ENCODE measurements at places on chromosomes 2 and 18. TPM values are rescaled to one million over a fixed set of nuclear protein-coding genes. Genes with fewer than 3 reads are reported as not detected.

Gene SLC19A3
- total RNA-seq, result 1.2 TPM

Gene TPO
- total RNA-seq, result not detected

Gene GPATCH11
- 20.9 TPM for total RNA-seq

Gene C2orf72
- total RNA-seq, result 32.4 TPM

- no peak for DNase-seq
Observed at GRCh38 chr18:74682991-74683297, 85.3 kb downstream of the ZNF407 start.

- no peak for DNase-seq
Observed at GRCh38 chr2:216116418-216116817, 7.3 kb downstream of the XRCC5 start.

DNA sequence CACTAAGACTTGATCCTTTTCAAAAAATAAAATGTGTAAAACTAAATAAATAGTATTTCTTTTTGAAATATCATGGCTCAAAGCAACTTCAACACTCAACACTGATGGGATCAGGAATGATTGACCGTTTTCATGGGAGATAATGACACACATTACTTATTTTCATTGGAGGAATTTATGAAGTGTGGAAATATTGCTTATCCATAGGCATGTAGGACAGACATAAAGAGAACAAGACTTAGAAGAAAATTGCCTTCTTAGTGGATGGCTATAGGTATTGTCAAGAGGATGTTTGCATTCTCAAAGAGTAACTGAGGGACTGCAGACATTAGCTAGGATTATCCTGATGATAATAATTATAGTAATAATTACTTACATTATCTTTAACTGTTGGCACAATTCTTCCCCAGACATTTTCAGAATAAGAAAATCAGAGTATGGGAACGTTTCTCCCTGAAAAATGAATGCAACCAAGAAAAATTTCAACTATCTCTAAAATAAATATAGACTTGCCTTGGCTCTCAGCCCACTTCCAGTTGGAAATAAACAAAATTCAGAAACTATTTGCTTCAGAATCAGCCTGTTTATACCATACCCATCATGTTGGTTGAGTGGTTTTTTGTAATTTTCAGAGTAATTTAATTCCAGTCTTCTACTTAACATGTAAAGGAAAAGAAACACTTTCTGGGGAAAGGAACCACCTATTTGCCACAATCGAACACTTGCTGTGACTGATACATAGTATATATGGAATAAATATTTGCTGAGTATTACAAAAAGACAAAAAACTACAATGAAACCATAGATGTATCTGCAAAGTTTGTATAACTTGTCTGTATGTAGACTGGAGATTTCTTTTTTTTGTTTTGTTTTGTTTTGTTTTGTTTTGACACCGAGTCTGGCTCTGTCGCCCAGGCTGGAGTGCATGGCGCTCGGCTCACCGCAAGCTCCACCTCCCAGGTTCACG is 165.7 kb downstream of the TMX3 start:
- no peak for DNase-seq

- DNase-seq, result no peak
Observed at GRCh38 chr2:44524347-44524926, 162.7 kb downstream of the CAMKMT start.

DNA sequence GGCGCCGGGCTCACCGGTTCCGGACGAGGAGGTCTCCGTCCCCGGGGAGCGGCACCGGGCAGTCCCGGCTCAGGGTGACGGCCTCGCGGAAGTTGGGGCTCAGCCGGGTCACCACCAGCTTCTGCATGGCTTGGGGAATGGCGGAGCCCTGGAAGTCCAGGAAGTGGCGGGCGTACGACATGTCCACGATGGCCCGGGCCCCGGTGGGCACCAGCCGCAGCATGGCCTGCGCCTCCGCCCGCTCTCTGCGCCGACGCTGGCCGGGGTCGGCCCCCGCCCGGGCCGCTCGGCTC is 157 bp downstream of the PTGR3 start:
- no peak for DNase-seq

DNA sequence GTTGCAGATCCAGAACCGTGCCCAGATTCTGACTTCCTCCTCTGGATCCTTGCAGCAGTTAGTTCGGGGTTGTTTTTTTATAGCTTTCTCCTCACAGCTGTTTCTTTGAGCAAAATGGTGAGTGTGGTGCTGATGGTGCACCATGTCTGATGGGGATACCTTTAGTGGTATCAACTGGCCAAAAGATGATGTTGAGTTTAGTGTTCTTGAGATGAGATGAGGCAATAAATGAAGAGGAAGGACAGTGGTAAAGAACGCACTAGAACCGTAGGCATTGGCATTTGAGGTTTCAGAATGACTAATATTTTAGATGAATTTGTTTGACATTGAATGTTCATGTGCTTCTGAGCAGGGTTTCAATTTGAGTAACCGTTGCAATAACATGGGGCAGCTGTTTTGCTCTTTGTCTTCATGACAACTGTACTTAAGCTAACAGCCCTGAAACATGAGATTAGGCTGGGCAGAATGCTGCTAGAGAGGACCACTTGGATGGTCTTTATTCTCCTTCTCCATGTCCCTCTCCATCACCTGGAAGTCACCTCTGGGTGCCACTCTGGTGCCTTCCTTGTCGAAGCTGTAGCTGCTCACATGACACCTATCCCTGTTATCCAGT is 3.9 kb downstream of the CTLA4 start:
- no peak for DNase-seq

DNA sequence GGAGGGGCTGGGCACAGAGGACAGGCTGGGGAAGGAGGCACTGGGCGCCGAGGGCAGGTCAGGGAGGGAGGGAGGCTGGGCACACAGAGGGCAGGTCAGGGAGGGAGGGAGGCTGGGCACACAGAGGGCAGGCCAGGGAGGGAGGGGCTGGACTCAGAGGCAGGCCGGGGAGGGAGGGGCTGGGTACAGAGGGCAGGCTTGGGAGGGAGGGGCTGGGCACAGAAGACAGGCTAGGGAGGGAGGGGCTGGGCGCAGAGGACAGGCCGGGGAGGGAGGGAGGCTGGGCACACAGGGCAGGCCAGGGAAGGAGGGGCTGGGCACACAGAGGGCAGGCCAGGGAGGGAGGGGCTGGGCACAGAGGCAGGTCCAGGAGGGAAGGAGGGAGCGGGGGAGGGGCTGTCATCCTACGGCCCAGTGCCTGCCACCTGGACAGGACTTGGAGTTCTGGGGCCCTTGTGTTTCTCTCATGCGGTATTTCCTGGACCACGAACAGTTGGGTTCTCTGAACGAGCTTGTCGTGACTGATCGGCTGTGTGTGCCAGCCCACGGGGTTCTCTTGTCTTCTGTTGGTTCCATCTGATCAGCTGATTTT is 46.7 kb upstream of the KCNG2 start:
- no peak for DNase-seq

GRCh38 chr18:21741312-21741561 is 645 bp downstream of the MIB1 start:
- DNase-seq, result no peak

DNA sequence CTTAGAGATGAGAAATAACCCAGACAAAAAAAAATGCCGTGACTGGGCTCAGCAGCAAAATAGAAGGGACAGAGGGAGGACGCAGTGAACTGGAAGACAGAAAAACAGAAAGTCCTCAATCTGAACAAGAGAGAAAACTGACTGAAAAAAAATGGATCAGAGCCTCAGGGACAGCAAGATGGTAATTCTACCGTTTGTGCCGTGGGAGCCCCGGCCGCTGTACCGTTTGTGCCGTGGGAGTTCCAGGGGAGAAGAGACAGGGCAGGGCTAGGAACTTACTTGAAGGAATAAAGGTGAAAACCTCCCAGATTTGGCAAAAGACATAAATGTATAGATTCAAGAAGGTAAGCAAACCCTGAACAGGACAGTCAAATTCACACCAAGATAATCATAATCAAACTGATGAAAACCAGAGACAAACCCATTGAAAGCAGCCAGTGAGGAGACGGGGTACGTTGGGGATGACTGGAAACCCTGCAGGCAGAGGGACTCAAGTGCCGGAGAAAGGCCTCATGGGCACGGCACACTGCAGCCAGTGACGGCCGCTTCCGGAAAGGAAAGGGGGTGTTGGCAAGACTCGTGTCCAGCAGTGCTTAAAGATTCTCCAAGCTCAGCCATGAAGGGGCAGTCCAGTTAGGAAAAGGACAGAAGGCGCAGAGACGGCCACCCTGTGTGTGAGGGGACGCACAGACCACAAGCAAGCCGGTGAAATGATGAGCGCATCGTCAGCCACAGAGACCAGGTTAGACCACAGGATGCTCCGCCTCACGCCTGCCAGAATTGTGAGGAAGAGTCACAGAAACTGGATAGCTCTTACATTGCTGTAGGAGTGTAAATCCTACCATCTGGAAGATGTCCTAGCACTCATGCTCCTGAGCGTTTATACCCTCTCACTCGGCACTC is 40.0 kb upstream of the NFATC1 start:
- no peak for DNase-seq

Data from occipital lobe (tissue), 3 donors.